ENCODE measurements at places on chromosomes 16 and 17. TPM values are rescaled to one million over a fixed set of nuclear protein-coding genes. Genes with fewer than 3 reads are reported as not detected.

VAT1L gene
- total RNA-seq, result not detected

TXNL4B gene
- 14.5 TPM for total RNA-seq

CACNG3 gene
- total RNA-seq, result not detected

CDH11 gene
- not detected for total RNA-seq

VPS25 gene
- 84.1 TPM for total RNA-seq

GP1BA gene
- total RNA-seq, result not detected

UBN1 gene
- 53.0 TPM for total RNA-seq

MTHFSD gene
- 26.0 TPM for total RNA-seq

HSD17B1 gene
- total RNA-seq, result 2.2 TPM

NLE1 gene
- total RNA-seq, result 34.1 TPM

SSTR5 gene
- total RNA-seq, result not detected

GRB2 gene
- 308 TPM for total RNA-seq

OR1F1 gene
- not detected for total RNA-seq

WNK4 gene
- total RNA-seq, result 10.9 TPM

ZNF200 gene
- total RNA-seq, result 13.9 TPM

WFIKKN2 gene
- total RNA-seq, result not detected

PITPNM3 gene
- total RNA-seq, result 1.2 TPM

PRSS33 gene
- not detected for total RNA-seq

SCPEP1 gene
- total RNA-seq, result 43.0 TPM

MEFV gene
- not detected for total RNA-seq

PRSS8 gene
- not detected for total RNA-seq

C17orf100 gene
- 5.6 TPM for total RNA-seq

PKMYT1 gene
- 195 TPM for total RNA-seq

AIPL1 gene
- total RNA-seq, result not detected

RECQL5 gene
- total RNA-seq, result 139 TPM

MRPL10 gene
- total RNA-seq, result 56.7 TPM

STX1B gene
- 2.1 TPM for total RNA-seq

GUCY2D gene
- total RNA-seq, result not detected

PIK3R5 gene
- 1.5 TPM for total RNA-seq

BCAR1 gene
- 13.9 TPM for total RNA-seq

HSPB9 gene
- not detected for total RNA-seq

RAPGEFL1 gene
- total RNA-seq, result 5.8 TPM

ST6GALNAC2 gene
- total RNA-seq, result not detected

TMEM106A gene
- 19.1 TPM for total RNA-seq

SERPINF2 gene
- 1.0 TPM for total RNA-seq

MAPT gene
- total RNA-seq, result not detected

ACE gene
- total RNA-seq, result 3.6 TPM

HSD11B2 gene
- not detected for total RNA-seq

POLDIP2 gene
- total RNA-seq, result 85.0 TPM

Measured in OCI-LY7 (cell line).